ENCODE measurements at places on chromosomes 1 and 21.

DNA sequence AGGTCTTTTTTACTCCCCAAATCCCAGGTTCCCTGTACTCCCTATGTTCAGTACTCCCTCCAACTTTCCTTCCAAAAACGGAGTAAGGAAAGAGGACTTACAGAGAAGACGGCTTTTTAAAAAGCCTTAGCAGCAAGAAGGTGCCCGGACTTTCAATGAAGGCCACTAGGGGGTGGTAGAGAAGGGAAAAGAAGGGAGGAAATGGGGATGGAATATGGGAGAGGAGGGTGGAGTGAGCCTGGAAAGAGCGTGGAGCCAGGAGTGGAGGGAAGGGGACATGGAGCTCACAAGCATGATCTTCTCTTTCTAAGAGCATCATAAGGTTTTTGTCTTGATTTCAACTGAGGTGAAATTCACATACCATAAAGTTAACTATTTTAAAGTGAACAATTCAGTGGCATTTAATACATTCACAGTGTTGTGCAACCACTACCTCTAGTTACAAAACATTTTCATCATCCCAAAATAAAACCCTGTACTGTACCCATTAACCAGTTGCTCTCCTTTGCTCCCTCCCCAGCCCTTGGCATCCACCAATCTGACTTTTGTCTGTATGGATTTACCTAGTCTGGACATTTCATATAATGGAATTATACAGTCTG lies 129.9 kb downstream of the ZNF281 start:
- peak; percentile 26 for DNase-seq

- DNase-seq = no peak
Observed at GRCh38 chr1:175162955-175163354, 29.6 kb downstream of the KIAA0040 start.

GRCh38 chr1:15756143-15757015 lies 2.2 kb upstream of the FBLIM1 start:
- no peak for DNase-seq

GRCh38 chr1:67020304-67020703 lies 33.6 kb downstream of the SLC35D1 start:
- no peak for DNase-seq

DNA sequence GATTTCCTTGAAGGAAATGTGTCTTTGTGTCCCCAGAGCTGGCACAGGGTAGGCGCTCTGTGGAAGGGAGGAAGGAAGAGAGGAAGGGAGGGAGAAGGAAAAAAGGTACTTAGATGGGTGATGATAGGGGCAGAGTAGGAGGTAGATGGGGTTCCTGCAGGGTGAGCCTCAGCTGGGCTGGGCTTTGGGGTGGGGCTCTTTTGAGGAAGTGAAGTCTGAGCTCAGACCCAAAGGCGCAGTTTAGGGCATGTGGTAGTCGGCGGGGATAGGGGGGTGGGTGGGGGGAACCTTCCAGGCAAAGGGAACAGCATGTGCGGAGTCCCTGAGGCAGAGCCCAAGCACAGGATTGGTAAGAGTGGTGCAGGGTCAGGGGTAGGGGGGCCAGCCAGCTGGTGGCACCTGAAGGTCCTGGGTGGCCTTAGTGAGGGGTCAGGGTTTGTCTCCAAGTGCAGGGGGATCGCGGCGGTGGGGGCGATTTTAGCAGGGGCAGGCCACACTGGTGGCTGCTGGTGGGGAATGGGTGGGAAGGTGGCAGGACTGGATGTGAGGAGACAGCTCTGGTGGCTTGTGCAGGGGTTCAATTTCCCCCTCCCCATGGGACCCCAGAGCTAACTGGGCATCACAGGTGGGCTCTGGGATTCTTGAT lies 8.4 kb upstream of the HTR6 start:
- no peak for DNase-seq

- DNase-seq = no peak
Observed at GRCh38 chr1:198267056-198267455, 110.3 kb downstream of the NEK7 start.

- DNase-seq = no peak
Observed at GRCh38 chr1:156045076-156045475, 8.5 kb downstream of the UBQLN4 start.

GRCh38 chr1:6502000-6502891 lies 10.8 kb upstream of the PLEKHG5 start:
- DNase-seq = no peak

- no peak for DNase-seq
Observed at GRCh38 chr1:98077691-98078090, 156.9 kb upstream of the DPYD start.

- DNase-seq = no peak
Observed at GRCh38 chr1:8419172-8419571, 101.3 kb downstream of the SLC45A1 start.

All from activated CD4-positive, alpha-beta T cell treated with anti-CD3 and anti-CD28 coated beads for 4 hours (primary cell).